ENCODE measurements at places on chromosomes 7 and 10.

DNA sequence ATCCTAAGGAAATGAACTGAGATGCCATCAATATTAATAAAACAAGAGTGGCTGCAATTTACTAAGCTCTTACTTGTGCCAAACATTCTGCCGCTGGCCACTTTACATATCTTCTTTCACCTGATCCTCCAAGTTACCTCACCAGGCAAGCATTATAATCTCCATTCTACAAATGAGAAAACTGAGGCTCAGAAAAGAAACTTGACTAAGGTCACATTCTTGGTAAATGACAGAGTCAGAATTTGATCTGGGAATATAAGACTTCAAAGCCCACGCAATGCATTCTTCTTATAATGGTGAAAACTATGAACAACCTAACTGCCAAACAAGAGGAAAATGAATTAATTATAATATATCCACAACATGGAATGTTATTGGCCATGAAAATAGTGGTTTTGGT is 46.1 kb upstream of the SMNDC1 start:
- DNase-seq: no peak

DNA sequence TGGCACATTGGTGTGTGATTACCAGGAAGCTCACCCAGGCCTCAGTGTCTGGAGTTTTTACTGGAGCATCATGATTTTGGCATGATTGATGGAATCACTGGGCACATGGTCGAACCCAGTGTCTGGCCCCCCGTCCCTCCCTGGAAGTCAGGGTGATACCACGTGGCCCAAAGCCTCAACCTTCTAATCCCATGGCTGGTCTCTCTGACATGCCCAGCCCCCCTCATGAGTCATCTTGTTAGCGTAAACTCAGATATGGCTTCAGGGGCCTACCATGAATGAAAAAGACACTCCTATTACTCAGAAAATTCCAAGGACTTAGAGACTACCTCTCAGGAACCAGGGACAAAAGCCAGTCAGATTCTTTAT is 109.3 kb downstream of the GRK5 start:
- no peak for DNase-seq

- DNase-seq: no peak
Observed at GRCh38 chr10:79927111-79927828, 21.6 kb downstream of the SFTPD start.

DNA sequence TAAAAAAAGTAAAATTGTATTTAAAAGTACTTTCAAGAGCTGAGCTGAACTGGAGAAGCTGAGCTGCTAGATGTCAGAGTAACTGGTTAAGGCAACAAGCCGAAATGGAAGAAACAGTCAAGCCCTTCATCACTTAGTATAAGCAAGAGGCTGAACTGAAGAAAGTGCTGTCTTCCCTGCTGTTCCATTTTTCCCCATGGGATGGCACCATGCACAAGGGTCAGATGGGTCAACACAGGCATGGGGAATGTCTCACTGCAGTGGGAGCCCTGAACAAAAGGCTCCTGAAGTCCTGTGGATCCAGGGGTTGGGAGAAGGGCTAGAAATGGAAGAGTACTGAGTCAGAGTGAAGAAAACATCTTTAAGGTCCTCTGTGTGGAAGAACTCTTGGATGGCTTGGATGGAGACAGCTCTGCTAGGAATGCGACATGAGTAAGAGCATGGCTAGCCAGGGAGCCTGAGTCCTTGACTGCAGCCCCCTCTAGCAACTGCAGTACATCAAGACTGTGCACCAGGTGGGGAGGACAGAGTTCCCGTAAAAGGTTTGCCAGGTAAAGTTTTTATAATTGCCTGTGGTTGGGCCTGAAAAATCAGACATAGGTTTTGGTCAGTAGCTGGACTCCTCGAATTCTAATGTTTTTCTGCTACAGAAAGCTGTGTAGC is 348.3 kb downstream of the GPR158 start:
- no peak for DNase-seq

DNA sequence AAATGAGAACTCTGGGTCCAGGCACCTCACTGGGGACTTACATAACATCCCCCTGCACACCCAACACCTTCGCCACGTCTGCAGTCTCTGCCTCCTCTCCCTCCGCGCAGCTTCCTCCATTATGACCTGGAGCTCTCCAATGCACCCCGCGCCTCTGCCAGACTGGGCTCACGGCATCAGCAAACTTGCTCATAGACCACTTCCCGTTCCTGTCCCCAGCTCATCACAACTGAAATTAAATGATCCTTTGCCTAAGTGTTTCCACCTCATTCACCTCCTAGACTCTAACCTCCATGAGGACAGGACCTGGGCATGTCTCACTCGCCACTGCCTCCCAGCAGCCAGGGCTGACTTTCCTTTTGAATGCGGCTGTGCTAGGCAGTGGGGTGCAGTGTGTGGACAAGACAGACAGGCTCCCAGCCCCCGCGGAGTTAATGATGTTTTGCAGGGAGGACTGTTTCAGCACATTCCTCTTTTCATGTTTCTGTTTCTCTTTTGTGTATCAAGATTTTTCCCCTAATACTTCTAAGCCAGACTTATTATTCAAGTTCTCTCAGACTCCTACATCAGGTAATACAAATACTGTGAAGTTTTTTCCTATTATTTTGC is 18.8 kb downstream of the CHST15 start:
- DNase-seq: no peak

DNA sequence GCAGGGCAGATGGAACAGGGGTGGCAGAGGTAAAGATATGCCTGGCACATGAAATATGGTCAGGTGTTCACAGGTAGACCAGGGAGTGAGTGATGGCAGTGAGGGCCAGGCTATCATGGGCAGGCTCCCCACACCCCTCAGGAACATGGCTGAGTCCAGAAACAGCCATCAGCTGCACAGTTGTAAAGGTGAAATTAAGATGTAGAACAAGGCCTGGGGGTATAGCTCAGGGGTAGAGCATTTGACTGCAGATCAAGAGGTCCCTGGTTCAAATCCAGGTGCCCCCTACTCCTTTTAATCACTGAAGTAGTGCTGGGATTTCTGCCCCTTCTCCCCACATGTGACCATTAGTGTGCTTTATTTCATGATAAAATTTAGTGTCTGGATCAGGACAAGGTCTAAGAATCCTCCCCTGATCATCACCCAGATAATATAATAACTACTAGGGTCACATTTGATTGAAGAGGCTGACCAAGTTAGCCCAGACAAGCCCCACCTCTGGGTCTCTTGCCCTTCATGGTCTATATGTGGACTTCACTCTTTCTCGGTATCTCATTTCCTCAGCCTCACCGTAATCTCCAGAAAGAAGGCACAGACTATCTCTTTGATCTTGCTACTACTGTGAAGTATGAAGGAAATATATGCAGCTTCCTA is 69.0 kb downstream of the ZNF783 start:
- DNase-seq: no peak

DNA sequence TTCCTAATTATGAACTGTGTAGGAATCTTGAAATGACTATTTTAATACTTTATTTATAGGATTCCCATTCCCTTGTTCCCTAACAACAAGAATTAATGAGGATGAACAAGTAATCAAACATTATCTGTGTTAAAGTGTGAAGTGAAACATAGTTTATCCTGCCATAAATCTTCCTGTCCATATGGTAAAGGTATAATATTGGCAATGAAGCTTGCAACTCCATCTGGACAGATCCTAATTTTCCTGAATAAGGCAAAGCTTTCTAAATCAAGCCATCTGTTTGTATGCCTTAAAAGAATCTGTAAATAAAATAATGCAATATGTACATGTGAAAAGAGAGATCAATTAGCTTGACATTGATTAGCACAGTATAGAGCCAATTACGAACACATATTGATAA is 529.0 kb downstream of the ANKRD7 start:
- DNase-seq: no peak

DNA sequence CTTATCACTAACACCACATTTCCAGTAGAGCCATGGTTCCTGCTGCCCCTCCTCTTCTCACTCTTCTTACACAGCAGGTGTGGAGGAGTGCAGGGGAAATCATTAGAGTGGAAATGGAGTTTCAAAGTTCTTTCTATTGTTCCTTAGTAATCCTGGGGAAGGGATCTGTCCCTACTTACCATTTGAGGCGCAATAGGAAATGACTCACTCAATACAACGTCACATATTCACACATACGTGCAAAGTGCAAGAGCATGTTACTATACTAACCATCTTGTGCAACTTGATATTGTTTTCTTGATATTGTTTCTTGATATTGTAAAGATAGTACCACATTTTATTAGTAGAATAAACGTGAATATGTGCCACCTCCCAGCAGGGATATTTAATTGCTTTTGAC is 1010.2 kb downstream of the DNAJB9 start:
- no peak for DNase-seq

DNA sequence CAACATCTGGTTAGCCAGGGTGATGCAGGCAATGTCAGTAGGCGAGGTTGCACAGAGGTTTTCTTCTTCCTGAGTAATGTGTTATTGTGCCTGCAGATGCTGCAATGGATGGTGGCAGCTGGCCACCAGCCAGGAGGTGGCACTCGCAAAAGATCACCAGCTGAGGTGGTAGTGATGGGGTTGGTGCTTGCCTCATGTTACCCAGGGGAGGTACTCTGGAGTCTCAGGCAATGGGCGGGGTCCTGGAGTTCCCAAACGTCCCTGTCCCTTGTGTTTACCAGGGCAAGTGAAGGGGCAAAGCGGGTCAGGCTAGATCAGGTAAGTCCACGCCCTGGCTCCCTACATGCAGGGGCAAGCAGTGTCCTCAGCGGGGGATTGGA is 21.1 kb downstream of the CLRN3 start:
- no peak for DNase-seq

DNA sequence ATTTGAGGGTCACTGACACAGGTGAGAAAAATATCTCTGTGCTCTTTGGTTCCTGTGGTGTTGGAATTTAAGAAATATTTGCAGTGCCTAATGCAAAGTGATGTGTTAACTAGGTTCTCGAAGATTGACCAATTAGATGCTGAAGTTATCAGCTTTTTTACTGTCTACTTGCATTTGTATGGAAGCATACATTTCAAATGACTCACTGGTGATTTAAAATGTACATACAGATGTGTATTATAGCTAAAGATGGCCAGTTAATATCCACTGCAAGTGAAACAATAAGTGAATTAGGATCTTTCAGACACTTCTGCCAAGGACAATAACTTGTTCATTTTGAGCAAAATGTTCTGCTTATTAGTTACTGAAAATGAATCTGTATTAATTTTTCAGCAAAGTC is 205.0 kb downstream of the FANK1 start:
- no peak for DNase-seq

- DNase-seq: no peak
Observed at GRCh38 chr7:25893436-25893835, 258.6 kb upstream of the NFE2L3 start.

- no peak for DNase-seq
Observed at GRCh38 chr7:95804052-95804451, 31.7 kb downstream of the DYNC1I1 start.

DNA sequence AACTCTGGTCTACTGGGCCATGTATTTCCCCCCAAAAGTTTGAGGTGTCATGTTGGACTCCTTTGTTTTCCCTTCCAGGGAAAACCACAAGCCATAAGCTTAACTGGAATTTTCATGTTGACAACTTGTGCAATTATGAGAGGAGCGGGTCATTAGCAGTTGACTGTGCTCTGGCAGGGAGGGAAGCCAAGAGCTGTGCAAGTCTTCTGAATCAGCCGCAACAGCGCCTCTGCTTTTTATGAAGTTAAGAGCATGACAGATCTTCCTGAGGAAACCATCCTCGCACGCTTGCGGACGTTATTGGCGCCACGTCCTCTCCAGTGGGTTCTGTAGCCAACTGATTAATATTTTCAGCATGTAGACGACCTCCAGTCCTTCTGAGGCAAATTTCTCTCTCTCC is 148.7 kb upstream of the MKI67 start:
- no peak for DNase-seq

DNA sequence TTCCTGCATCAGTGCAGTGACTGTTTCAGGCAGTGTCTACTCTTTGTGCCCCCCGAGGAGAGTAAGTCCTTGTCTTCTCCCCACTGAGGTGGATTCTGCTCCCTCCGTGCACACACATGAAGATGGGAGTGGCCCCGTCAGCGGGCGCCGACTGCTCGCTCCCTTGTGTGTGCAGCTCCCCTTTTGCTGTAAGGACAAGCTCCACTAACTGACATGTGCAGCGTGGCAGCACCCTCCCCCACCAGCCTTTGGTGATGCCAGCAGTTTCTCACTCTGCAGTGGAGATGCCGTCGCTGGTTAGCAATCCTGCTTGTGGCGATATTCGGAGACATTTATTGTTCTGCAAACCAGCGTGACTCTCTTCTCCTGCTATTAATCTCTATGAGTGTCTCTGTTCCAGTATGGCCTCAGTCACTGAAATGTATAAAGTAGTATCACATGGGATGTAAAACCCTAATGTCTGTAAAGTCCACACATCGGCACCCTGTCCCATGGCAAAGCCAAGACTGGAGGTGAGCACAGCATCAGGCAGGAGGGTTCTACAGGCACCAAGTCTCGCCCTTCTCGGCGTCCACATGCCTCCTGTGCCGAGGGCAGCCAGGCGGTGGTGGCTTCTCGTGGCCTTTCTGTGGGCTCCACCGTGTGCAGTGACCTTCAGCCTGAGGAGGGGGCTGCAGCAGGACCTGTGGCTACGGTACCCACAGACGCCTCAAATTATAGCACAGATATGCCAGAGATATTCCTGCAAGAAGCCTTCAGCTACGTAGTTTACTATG is 202.7 kb downstream of the EBF3 start:
- no peak for DNase-seq

DNA sequence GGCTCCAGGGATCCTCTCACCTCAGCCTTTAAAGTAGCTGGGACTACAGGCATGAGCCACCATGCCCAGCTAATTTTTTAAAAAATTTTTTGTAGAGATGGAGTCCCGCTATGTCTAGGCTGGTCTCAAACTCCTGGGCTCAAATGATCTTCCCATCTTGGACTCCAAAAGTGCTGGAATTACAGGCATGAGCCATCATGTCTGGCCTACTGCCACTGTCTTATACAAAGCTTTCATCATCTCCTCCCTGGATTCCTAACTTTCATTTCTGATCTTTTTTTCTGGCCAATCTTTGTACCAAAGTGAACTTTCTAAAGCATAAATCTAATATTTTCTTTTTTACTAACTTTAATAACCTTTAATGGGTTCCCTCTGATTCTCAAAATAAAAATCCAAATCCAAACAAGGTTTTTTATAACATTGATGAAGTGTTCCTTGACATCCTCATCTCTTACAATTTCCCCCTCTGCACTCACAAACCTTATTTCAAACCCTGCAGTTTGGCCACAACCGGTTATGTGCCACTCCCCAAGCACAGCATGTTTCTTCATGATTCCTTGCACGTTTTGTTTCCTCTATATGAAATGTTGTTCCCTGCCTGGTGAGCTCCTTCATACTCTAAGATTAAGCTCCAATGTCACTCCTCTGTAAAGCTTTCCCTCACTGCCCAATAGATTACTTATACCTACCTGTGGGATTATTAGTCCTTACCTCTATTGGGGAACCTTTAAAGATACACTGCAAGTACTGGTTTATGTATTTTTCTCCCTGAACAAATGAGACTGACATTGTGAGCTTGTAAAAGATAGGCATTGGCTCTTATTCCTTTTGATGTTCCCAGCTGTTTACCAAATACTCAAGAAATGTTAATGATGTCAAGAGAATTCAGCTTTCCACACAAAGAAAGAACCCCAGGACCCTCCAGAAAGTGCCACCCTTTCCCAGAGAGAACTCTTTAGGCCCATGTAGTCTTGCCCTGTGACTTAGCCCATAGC is 101.7 kb downstream of the HOXA1 start:
- no peak for DNase-seq

- no peak for DNase-seq
Observed at GRCh38 chr7:36955456-36956129, 231.3 kb upstream of the AOAH start.
